Stimulated activated CD4-positive, alpha-beta T cell treated with anti-CD3 and anti-CD28 coated beads, TNF-alpha, amount 100 ng/mL, for 24 hours (primary cell): ENCODE measurements at places on chromosomes 13 and 19.

GRCh38 chr13:96297360-96297759 is 207.5 kb downstream of the HS6ST3 start:
- DNase-seq: no peak

- no peak for DNase-seq
Observed at GRCh38 chr13:75485286-75486062, 3.5 kb upstream of the TBC1D4 start.

- DNase-seq: no peak
Observed at GRCh38 chr13:44868397-44868796, 120.9 kb downstream of the NUFIP1 start.

GRCh38 chr13:42129033-42129432 is 80.6 kb downstream of the DGKH start:
- no peak for DNase-seq

GRCh38 chr13:21638319-21639282 is 32.3 kb upstream of the FGF9 start:
- DNase-seq: no peak
